ENCODE measurements at places on chromosomes 2 and 18.

- no peak for DNase-seq
These were observed 12.9 kb downstream of the NPAS2 start for GRCh38 chr2:100832885-100833284.

- no peak for DNase-seq
These were observed 1.6 kb upstream of the STK17B start for GRCh38 chr2:196172951-196173350.

- DNase-seq, result no peak
These were observed 562.0 kb downstream of the NR4A2 start for GRCh38 chr2:155770516-155770915.

- no peak for DNase-seq
These were observed 3.9 kb downstream of the HEATR5B start for GRCh38 chr2:37080266-37080665.

GRCh38 chr2:65128297-65129190 is 1.4 kb downstream of the RAB1A start:
- no peak for DNase-seq

DNA sequence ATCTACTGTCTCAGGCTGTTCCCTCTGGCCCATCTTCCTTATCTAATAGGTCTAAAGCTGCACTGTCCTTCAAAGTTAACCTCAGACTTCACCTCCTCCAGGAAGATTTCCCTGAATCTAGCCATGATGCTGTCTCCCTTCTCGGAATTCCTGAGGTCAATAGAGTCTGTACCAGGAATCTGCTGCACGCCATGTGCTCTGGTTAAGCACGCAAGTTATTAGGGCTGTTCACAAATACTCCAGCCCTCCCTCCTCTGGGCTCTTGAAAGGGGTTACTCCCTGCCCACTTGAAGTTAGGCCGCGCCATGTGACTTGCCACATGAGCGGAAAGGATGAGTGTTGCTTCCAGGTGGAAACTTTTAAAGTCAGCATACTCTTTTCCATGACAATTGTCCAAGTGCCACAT is 43.6 kb downstream of the MCFD2 start:
- DNase-seq, result no peak

- no peak for DNase-seq
These were observed 427.8 kb upstream of the SOX11 start for GRCh38 chr2:5264361-5264760.

DNA sequence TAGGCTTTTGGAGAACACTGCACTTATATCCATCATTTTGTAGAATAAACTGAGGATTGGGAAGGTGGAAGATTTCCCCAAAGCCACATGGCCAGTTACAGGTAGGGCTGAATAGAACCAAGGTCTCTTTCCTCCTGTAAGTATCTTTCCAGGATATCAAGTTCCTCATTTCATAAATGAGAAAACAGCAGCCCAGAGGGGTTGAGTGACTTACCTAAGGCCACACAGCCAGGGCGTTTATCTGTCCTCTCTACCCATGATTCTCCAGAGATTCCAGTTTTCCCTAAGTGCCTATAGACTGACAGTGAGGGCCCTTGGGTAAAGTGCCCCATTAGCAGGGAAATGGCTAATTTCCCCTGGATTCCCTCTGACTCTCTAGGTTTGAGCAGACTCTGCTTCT is 132.3 kb upstream of the SKOR2 start:
- no peak for DNase-seq

DNA sequence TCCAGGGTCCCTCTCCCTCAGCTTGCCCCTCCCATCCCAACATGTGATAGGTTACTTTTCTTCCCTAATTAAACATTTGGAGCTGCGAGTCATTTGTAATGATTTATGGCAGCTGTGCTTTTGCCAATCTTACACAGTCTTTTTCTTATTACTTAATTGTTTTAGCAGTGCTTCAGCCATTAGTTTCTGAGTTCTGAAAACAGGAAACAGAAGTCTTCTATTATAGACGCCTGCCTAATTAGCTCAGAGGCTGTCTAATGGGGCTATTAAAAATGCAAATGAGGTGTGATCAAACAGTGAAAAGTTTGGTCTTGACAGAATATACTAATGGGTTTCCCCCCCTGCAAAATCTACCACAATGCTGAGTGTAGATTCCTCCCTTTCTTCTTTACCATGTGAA is 388.3 kb upstream of the CELF4 start:
- DNase-seq, result no peak

GRCh38 chr2:145043399-145043834 is 523.5 kb upstream of the ZEB2 start:
- DNase-seq, result no peak

GRCh38 chr2:150485871-150486538 is 1.5 kb downstream of the RND3 start:
- DNase-seq, result peak; percentile 49

DNA sequence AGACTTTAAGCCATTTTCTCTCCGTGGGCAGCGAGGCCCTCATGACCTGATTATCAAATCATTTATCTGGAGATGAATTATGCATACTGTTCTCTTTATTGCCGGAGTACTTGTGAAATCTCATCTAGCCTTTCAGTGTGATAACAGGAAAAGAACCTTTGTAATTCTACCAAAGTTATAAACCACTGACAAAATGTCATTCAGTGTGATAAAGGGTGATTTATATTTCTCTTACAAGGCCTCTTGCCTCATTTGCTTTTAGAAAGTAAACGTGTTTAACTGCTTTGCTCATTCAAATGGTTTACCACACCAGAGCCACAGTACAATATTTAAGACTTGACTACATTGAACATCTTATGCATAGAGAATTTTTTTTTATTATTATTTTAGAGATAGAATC is 13.8 kb downstream of the MTCL1 start:
- DNase-seq, result no peak

DNA sequence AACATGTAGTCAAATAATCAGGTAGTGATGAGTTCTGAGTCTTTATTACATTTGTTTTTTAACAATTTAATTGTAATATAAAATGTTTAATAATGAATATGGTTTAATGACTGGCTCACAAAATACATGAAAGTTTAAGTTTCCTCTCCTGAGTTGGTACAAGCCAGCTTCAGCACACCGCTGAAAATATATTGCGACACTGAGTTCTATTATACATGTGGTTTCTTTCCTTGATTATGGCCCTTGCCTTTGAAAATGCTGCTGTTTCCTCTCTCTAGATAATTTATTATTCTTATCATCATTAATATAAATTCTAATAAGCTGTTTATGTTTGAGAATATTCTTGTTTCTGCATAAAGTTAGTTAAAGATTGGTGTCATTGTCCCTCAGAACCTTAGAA is 249.3 kb downstream of the PARD3B start:
- DNase-seq, result no peak

- no peak for DNase-seq
These were observed 8.9 kb downstream of the PDCL3 start for GRCh38 chr2:100571668-100572067.

GRCh38 chr2:55843096-55843993 is 80.2 kb downstream of the EFEMP1 start:
- DNase-seq, result no peak

- no peak for DNase-seq
These were observed 7.9 kb downstream of the NEDD4L start for GRCh38 chr18:58051765-58052460.

- no peak for DNase-seq
These were observed 1.3 kb downstream of the TMEM163 start for GRCh38 chr2:134717286-134718022.

- no peak for DNase-seq
These were observed 58.4 kb downstream of the WDSUB1 start for GRCh38 chr2:159228081-159228581.

GRCh38 chr2:141942006-141942789 is 188.6 kb downstream of the LRP1B start:
- no peak for DNase-seq

DNA sequence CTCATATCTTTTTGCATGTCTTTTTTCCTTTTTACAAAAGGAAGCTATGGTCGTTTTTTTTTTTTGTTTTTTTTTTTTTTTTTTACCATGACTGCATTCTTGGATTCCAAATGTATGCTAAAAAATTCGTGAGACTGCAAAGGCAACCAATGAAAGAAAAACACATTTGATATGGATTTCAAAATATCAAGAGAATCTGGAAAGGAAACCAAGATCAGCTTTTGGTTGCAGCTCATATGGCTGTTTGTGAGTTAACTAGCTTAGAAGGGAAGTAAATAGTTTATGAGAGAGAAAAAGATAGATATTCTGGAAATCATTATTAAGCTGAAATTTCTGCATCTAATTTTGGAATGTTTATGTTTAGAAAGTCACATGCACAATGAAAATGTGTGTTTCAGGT is 110.3 kb downstream of the PRPF40A start:
- DNase-seq, result no peak

GRCh38 chr18:2325308-2325849 is 245.9 kb downstream of the METTL4 start:
- DNase-seq, result no peak

DNA sequence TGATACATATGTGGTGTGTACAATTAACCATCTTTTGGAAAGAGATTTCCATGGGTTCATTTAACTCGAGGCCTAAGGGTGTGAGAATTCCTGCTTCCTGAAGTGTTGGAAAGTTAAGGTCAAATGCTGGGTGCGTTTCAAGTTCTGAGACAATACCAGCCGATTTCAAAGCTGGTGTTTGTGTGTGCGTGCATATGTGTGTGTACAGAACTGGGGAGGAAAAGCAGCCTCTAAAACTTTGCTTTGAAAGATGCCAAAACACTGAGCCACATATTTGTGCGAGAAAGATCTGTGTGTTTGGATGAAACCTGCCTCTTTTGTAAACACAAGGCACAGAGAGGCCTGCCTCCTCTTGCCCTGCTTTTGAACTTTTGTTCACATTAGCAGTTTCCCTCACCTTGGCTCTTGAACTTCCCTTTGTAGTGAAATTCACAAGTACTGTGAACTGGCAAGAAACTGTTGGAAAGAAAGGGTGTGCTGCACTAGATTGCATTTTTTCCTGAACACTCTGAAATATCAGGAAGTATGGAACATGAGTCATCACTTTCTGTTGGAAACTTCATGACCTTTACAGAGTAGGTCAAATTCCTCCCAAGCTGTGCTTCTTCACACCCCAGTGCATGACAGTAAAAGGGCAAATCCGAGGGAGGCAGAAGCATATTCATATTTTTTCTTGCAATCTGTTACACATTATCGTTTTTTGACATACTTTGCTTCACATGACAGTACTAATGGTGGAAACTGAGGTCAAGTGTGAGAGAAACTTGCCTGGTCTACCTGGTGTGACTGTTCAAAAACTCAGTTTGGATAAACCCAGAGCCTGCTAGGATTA is 20.0 kb upstream of the CAVIN2 start:
- peak; percentile 29 for DNase-seq

All from HuH-7.5 (cell line).